ENCODE measurements at places on chromosomes 5 and 9.

DNA sequence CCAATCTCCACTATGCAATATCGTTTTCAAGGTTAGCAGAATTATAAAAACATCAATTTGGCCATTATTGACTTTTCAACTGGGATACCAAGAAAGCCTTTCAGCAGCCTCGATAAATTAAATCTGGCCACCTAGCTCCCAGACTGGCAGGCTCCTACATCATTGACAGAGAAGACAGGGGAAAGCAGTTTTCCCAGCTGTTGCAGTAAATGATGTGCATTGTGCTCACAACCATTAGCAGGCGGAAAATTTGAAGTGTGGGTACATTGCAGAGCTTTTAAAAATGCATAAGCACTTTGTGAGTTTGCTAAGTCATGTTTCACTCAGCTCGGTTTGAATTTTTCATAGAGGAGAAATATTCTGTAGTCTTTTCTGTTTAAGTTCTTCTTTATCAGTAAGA lies 297.9 kb downstream of the KCTD16 start:
- DNase-seq: no peak

GRCh38 chr5:79255786-79256557 lies 20.0 kb downstream of the JMY start:
- DNase-seq: no peak

DNA sequence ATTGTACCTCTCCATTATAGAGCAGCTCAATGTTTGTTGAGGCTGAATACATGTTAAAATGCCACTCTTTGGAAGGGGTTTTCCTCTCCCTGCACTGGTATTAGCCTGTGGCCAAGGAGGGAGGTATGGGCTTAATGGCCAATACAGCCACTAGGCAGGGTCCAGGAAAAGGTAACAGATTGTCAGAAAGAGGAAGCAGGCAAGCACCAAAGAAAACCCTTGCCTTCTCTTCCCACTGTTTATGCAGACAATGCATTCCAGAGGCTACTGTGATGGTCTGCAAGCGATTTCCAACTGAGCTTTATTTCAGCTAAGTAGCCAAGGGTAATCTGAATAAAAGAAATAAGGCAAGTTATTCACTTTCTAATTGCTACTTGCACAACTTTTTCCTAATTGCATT lies 95.3 kb upstream of the SLC27A6 start:
- no peak for DNase-seq

DNA sequence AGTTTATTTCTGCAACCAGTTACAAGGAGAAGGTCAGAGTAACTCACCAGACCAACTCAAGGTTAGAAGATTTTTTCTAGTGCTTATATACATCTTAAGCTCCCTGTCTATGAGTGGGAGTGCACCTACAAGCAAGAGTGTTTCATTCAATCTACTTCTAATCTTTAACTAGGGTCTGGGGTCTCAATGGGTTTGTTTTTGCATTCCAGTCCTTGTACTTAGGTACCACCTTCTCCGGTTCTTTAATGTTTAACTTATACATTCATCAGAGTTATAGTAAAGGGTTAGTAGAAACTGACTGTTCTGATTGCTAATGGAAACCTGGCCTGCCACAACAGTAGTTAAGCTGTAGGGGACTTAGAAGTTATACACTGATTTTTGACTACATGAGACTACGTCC lies 271.7 kb downstream of the HTR1A start:
- DNase-seq: no peak

GRCh38 chr5:136006164-136006563 lies 22.6 kb upstream of the TGFBI start:
- no peak for DNase-seq

DNA sequence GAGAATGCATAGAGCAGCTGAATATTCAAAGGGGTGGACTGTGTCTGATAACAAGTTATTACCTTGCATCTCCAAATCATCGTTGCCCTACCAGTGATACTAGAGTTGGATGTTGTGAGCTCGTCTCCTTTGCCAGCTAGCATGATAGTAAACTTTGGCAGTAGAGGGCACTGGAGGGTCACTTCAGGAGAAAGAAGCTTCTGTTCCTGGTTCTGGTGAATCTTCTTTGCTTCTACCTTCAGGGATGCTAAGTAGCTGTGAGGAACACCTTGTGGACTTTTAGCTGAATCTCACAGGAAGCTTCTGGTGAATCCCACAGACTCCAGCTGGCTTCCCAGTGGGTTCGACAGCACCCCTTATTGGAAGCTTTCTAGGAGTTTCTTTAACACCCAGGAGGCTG lies 626.6 kb upstream of the SGCD start:
- DNase-seq: no peak

GRCh38 chr9:115891929-115892328 lies 261.7 kb upstream of the PAPPA start:
- DNase-seq: peak; percentile 35

- DNase-seq: no peak
Measured at GRCh38 chr9:100739666-100740065, 161.8 kb downstream of the CAVIN4 start.

GRCh38 chr5:801472-801871 lies 16.9 kb upstream of the ZDHHC11B start:
- DNase-seq: no peak

GRCh38 chr5:158874343-158874742 lies 225.4 kb downstream of the EBF1 start:
- DNase-seq: no peak

DNA sequence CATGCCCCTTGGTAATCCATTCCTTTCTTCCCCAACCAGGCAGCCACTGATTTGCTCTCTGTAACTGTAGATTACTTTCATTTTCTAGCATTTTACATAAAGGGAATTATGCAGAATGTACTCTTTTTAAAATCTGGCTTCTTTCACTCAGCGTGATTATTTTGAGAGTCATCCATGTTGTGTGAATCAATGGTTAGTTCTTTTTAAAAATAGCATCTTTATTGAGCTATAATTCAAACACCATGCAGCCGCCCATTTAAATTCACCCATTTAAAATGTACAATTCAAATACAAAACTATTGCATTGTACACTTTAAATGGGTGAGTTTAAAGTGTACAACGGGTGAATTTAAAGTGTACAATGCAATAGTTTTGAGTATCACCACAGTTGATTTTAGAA lies 2.3 kb upstream of the OR13J1 start:
- DNase-seq: no peak

DNA sequence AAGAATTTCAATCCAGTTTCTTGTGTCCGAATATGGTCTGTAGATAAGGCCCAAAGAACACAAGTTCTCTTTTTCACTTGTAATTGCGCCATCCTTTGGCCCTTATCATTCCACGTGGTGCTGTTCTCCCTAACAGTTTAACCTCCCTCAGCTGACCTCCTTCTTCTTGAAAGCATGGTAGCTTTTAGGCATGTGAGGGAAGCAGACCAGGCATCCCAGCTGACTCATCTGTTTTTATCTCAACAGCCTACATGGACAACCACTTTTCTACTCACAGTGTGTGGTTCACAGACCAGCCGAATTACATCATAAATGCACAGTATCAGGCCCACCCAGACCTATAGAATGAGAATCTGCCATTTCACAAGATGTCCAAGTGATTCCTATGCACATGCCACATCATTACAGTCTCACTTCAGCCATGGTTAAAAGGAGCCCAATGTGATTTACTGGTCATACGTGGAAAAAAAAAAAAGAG lies 26.9 kb upstream of the PLIN2 start:
- peak; percentile 43 for DNase-seq

- DNase-seq: no peak
Measured at GRCh38 chr9:121345070-121345469, 25.0 kb downstream of the STOM start.

GRCh38 chr5:133870661-133871060 lies 97.8 kb downstream of the C5orf15 start:
- peak; percentile 21 for DNase-seq

DNA sequence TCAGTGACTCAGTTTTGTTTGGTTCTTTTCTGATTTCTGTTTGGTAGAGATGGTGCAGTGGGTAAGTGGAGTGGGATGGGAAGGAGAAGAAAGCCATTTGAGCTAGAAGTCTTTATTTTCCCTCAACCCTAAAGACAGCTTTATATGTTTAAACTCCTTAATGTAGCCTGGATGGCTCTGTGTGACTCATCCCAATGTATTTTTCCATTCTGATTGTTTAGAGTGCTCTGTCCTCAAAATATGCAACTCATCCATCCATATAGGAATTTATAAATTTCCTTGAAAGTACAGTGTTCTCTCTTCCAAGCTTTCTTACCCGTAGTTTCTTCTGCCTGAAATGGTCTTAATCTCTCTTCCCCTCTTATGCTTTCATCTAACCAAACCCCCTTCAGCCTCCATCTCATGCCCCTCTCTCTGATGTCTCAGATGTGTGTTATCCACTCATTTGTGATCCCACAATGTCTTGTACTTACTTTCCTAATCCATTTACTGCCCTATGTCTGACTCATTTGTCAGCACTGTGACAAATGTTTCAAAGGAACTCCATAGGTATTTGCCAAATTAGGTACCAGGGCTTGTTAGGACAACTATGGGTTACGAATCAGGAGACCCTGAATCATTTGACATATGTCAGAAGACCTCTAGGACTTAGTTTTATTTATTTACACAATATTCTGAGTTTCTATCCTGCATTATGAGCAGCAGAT lies 217.5 kb upstream of the SGCD start:
- DNase-seq: no peak

DNA sequence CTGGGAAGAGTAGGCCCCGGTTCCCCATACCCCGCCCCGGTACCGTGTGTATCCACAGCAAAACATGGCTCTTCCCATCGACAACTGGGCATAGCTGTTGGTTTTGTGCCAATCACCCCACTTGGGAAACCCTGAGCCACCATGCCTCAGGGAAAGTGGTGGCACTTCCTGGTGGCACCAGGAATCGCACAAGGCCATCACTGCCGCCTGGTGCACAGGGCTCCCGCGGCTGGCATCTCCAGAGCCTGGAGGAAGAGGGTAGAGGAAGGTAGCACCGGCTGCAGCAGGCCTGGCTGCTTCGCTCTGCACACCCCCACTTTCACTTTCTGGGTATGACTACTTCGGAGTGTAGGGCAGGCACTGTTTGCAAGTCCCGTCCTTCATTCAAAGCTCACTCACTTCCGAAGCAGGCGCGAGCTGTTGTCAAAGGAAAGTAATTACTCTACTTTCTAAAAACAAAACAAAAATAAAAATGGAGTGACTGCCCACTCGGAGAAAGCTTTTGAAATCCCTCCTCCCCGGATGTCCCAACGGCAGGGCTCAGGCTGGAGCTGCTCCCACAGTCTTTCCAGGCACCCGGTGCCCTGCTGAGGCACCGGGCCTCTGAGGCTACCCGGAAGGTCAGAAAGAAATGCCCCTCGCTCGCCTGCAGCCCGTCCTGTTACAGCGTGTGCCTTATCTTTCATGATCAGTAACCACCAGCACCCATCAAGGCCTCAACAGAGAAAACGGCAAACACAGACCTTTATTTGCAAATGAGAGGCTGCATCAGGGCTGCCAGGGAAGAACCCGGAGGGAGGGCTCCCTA lies 2.0 kb downstream of the BRD3 start:
- DNase-seq: peak; percentile 14

GRCh38 chr5:98365126-98365525 lies 408.3 kb upstream of the RGMB start:
- DNase-seq: no peak

DNA sequence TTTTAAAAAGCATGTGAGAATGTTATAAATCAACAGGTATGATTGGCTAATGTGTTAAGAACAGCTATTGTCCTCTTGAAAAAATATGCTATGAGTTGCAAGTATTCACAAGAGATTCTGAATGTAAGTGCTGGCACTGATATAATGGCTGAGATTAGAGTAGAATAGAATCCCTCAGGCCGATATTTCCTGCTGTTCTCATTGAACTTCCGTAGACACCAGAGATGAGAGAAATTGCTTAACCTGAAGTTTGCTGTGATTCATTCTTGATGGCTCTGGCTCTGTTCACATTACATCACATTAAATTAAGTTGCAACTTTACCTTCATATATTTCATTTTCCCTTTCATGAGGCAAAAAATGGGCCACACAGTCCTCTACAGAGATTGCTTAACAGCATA lies 114.5 kb downstream of the BAAT start:
- DNase-seq: no peak
